ENCODE measurements at places on chromosomes 5 and 9.

GRCh38 chr9:87343816-87344430 is 153.7 kb upstream of the DAPK1 start:
- DNase-seq: no peak

DNA sequence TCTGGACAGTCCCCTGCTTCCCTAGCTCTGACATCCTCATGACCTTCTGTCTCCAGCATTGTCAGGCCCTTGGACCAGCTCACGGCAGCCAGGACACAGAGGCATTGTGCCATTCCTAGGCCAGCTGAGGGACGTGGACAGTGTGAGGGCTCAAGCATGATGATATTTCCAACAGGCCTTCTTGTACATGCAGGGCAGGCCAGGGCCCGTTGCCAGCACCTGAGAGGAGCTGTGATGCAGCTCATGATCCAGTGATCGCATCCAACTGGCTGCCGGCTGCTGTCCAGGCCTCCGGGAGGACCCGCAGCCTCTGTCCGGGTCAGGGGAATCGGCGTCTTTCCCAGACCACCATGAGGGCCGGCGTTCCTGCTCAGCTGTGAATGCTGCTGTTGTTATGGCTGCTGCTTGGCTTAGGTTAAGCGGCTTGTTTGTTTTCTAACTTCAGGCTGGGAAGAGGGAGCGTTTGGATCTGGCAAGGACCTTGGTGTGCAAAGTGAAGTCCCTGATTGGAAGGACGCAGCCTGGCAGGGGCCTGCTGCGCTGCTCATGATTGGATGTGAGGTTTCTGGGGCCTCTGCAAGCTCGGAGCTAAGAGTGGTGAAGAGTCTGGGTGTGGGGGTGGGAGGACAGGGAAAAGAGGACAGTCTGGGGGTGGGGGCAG is 53.8 kb downstream of the PDZD2 start:
- no peak for DNase-seq

DNA sequence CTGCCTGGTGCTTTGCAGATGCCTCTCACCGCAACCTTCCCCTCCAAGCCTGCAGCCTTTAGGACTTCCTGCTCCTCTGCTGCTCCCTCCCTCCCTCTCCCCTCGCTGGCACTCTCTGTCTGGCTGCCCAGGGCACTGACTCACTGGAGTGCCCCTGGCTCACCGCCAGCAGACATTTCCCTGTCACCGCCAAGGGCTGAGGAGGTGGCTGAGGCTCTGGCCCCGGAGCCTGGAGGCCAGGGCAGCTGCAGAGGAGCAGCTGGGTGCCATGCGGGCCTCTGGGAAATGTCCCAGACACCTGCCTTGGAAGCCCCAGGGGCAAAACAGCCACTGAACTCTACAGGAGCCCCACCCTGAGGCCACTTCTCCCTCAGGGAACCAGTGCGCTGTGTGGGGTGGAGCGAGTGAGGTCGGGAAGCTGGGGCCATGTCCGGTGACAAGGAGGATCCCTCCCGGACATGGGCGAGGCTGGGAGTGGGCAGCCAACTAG is 53.4 kb downstream of the TENT4A start:
- DNase-seq: no peak

DNA sequence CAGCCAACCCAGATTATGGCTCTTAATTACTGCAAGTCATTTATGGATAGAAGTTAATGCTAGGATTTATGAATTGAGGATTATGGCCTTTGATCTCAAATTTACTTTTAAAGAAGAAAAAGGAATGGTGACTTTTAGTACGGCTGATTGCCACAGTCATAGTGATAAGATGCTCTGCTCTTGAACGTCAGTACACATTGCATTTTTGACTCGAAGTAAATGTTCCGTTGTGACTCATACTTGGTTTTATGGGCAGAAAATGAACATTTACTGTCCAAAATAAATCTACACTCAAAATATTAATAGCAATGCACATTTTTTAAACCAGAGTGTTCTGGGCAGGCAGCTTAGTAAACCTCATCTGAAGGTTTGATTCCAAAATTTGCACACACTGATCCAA is 830 bp downstream of the ADAMTSL1 start:
- DNase-seq: no peak

DNA sequence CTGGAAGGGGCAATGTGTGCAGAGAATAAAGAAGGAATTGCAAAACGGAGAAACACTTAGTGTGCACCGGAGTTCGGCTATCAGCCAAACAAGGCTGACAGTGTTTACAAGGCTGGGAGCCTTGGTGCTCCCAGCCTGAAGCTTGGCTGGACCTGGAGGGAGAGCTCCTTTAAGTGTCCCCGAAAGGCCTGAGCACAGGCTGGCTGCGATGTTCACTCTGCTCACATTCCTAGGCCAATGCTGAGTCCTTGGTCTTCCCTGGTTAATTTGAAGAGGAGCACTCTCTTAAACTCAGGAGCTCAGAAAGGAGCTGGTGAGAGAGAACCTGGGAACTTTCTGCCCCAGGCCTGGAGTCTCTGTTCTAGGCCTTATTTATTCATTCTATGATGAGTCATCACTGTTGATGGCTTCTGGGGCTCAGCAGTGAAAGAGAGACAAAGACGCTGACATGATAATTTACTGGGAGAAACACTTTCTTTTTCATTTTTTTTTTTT is 88.6 kb upstream of the MYO10 start:
- DNase-seq: no peak

- no peak for DNase-seq
Measured at GRCh38 chr5:111901296-111901695, 144.3 kb upstream of the NREP start.

- peak; percentile 23 for DNase-seq
Measured at GRCh38 chr9:89815903-89816573, 211.2 kb downstream of the GADD45G start.

DNA sequence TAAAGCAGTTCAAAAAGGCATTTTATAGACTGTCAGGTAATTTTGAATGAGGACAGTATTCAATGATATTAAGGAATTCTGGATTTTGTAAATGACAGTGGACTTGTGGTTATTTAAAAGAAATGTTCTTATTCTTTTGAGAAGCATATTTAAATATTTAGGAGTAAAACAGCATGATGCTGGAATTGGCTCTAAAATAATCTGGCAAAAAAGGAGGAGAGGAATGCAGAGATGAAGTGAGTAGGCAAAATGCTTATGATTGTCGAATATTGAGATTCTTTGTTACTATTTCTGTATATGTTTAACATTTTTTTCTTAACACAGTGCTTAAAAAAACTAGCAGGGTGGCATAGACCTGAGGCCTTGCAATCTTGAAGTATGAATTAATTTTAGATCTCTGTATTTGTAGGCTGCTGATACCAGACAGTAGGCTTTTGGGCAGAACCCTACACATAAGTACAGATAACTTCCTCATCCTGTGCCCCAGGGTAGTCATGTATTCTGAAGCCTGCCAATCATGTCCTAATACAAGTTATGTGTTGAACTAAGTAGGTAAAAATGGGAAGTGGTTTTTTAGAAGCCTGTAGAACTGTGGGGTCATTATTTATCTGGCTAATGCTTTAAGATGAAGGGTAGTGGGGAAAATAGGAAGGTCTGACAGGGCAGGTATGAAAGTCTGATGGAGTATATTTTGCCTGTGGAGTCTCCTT is 9.4 kb downstream of the CD180 start:
- DNase-seq: no peak

DNA sequence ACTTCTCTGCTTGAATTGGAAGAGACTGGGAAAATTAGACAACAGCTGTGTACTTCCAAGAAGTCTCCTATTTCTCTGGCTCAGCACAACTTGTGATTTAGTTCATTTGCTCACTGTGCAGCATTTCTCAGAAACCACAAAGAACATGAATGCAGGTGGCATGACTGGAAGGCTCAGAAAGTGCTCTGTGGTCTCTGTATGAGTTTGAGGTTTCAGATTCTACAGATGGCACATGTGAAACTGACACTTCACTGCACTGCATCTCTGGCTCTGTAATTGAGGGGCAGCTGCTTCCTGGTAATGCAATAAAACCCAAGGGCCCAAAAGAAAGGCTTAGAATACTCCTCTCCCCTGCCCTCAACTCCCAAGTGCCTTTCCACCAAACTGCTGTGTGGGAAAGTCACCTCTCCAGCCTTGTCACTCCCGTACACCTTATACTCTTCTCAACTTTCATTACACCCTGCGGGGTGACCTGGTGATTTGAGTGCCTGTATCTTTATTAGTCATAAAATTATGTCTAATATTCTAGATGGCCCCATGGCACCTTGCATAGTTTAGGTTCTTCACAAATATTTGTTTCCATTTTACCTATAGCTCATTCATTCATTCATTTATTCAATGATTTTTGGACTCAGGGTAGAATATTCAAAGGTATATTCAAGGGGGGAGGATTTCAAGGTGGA is 82.5 kb downstream of the ESM1 start:
- no peak for DNase-seq

- DNase-seq: no peak
Measured at GRCh38 chr5:91434348-91434747, 51.2 kb upstream of the ARRDC3 start.

DNA sequence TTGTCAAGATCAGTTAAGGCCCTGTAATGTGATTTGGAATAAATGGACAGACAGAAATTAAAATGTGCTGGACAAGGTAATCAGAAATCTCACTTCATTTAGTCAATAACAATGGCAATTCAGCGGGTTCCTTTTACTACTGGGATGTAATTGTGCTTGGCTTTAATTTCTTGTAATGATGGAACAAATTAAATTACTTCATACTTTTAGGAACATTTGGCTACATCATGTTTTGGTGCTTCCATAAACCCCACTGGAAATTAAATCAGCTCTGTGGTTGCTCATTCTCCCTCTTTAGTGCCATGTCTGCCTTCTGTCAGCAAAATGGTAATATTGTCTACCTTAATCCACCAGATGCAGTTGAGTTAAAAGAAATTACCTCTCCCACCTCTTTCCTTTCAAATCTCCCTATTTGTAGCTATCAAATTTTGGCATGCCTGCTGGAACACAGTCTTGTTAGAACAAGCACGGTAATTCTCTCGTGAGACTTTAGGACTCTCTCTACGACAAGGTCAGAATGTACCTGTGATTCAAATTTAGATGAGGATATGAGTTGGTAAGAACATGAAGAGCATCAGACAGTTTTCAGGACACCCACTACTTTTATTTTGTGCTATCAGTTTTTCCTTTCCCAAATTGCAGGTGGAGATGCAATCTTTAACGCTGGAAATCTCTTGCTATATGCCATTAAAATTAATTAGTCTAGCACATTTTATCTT is 476.3 kb downstream of the RAB3C start:
- no peak for DNase-seq

GRCh38 chr5:96818125-96818788 is 10.5 kb upstream of the ERAP1 start:
- no peak for DNase-seq

- DNase-seq: no peak
Measured at GRCh38 chr9:133944746-133945135, 47.4 kb downstream of the VAV2 start.

Data from ecto neural progenitor cell (in vitro differentiated cells).